ENCODE measurements at places on chromosomes 6 and 20. TPM values are rescaled to one million over a fixed set of nuclear protein-coding genes. Genes with fewer than 3 reads are reported as not detected.

The THBD gene
- not detected for total RNA-seq

The TMC2 gene
- not detected for total RNA-seq

The FYN gene
- 61.0 TPM for total RNA-seq

The WFDC12 gene
- total RNA-seq = not detected

- no peaks in the 10 kb centered on the region for H3K27me3 ChIP-seq
- DNase-seq = no peak
- H3K4me3 ChIP-seq = no peak overlapping the region
- H3K4me1 ChIP-seq = peaks cover 5% of the 10 kb centered on the region
- no peaks in the 10 kb centered on the region for H3K36me3 ChIP-seq
These were observed 59.9 kb upstream of the SOX4 start for GRCh38 chr6:21533678-21534077.

DNA sequence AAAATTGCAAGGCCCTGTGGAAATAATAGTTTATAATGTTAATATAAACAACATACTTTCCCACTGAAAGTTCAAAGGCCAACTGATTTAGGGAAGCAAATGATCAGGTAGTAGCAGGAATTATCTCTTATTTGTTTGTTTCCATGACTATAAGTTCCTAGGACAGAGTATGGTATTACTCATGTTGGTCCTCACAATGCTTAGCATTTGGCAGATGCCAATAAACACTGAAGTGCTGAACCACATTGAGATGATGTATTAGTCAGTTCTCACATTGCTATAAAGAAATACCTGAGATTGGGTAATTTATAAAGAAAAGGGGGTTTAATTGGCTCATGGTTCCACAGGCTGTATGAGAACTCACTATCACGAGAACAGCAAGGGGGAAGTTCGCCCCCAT lies 129.6 kb upstream of the NUP153 start:
- no peaks in the 10 kb centered on the region for H3K4me1 ChIP-seq
- H3K27ac ChIP-seq = no peak overlapping the region
- no peak overlapping the region for H3K4me3 ChIP-seq
- no peaks in the 10 kb centered on the region for H3K36me3 ChIP-seq

DNA sequence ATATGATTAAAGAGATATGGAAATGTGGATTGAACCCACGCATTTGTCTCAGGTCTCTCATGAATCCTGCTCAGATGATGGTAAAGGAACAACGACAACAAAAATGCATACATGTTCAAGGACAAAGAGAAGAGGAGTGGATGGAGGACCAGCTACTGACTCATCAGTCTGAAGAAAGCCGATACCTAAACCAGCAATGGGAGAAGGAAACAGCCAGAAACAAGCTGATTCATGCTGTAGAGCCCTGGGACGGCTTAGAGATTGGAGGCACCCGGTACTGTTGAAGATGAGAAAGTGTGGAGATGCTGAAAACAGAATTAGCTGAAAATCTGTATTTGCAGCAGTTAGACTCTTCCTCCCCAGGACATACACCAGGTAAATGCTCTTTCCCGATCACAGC lies 14.4 kb upstream of the RIPPLY2 start:
- H3K4me1 ChIP-seq = no peaks in the 10 kb centered on the region
- peaks cover 19% of the 10 kb centered on the region for H3K27me3 ChIP-seq
- H3K36me3 ChIP-seq = no peaks in the 10 kb centered on the region
- DNase-seq = no peak
- no peak overlapping the region for H3K27ac ChIP-seq

DNA sequence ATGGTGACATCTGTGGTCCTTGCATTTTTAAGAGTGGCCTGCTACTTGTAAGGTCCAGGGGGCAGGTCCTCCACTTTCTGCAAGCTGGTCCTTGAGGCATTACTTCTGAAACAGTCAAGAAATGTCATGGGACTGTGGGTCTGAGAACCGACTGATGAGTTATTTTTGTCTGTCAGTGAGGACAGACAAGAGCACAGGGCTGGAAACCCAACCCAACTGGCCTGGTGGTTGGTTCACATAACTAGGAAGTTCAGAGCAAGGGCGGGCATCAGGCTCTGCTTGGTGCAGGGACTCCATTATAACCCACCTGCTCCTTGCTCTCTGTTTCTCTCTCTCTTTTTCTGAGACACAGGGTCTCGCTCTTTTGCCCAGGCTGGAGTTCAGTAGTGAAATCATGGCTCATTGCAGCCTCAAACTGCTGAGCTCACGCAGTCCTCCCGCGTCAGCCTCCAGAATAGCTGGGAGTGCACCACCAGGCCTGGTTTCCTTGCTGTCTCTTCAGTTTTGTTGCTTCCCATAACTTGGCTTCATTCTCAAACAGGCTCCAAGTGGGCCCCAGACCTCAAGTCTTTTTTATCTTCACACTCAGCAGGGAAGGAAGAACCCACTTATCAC lies 9.2 kb downstream of the CST3 start:
- H3K36me3 ChIP-seq = no peaks in the 10 kb centered on the region
- no peak for DNase-seq
- H3K27ac ChIP-seq = no peak overlapping the region
- H3K4me1 ChIP-seq = peaks cover 10% of the 10 kb centered on the region
- H3K4me3 ChIP-seq = no peak overlapping the region

GRCh38 chr6:24919056-24919892 lies 16.5 kb downstream of the RIPOR2 start:
- H3K27me3 ChIP-seq = peaks cover 39% of the 10 kb centered on the region
- no peaks in the 10 kb centered on the region for H3K4me1 ChIP-seq
- H3K27ac ChIP-seq = no peak overlapping the region
- no peak for DNase-seq
- no peaks in the 10 kb centered on the region for H3K36me3 ChIP-seq

DNA sequence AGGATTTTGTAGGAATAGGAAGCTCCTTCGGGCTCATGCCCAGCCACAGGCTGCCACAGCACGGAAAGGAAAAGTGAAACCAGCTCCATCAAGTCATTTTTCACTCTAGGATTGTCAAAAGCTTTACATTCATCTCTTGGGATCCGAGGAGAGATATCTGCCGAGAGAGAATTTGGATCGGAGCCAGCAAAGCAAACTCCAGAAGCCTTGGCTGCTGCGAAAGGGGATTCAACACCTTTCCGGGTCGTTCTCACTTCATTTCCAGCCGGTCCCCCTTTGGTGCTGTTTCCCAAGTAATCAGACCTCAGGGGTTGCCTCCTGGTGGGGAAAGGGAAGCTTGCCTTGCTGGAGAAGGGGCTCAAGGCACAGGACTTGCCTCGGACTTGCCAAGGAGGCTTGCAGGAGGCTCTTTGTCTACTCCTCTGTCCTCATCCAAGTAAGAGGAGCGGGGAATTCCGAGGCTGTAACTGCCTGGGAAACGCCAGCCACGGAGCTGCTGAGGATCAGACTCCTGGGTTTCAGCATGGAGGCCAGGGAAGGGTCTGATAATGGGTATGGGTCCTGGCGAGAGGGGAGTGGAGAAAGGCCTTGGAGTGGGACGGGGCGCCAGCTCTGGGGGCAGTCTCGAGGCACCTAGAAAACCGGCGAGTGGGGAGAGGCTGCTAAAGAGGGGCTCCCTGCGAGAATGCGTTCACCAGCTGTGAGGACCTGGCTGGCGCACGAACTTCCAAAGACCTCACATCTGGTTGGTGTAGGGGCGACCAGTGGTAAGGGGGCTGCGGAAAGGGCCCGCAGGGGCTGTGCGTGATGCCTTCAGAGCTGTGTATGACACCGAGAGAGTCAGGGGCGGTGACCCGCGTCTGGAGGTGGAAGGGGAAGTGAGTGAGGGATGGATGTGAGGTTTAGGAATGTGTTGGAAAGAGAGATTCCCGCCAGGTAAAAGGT lies 702 bp downstream of the ETV7 start:
- peaks cover 16% of the 10 kb centered on the region for H3K36me3 ChIP-seq
- DNase-seq = peak; percentile 37
- H3K4me1 ChIP-seq = no peaks in the 10 kb centered on the region
- peak overlapping the region; percentile 79 for H3K4me3 ChIP-seq
- H3K27ac ChIP-seq = peak overlapping the region; percentile 55
- H3K27me3 ChIP-seq = peaks cover 15% of the 10 kb centered on the region

DNA sequence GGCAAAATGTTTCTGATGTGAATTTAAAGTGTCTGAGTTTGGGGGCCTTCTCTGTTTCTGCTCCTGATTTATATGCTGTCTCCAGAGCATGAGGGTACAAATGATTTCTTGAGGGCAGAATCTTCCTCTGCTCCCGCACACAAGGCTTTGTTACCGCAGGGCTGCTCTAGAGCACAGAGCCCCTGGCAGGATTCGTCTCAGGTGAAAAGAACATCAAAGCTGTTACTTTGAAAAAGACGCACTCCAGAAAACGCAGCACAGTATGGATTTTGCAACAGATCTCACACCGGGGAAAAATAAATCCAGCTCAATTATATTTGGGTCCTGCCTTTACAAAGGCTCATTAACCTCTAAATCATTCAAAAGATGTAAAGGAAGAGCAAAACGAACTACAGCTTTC lies 577.3 kb downstream of the PRKN start:
- H3K4me3 ChIP-seq = no peak overlapping the region
- no peaks in the 10 kb centered on the region for H3K4me1 ChIP-seq
- H3K27me3 ChIP-seq = no peaks in the 10 kb centered on the region
- H3K27ac ChIP-seq = no peak overlapping the region
- DNase-seq = no peak

DNA sequence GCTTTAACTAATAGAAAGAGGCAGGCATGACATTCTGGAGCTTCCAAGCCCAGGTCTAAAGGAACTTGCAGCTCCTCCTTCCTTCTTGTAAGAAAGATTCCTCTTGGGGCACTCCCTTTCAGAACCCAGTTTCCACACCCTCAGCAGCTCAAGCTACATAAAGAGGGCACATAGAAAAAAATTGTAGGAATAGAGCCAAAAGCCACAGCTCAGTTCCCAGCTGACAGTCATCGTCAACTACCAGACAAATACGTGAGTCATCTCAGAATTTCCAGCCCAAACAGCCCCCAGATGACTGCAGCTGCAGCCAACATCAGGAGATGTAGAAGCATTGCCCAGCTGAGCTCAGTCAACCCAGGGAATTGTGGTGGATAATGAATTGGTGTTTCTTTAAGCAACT lies 349.8 kb upstream of the ARID1B start:
- H3K4me1 ChIP-seq = peaks cover 16% of the 10 kb centered on the region
- H3K27me3 ChIP-seq = no peaks in the 10 kb centered on the region
- H3K36me3 ChIP-seq = peaks cover under 1% of the 10 kb centered on the region
- H3K27ac ChIP-seq = no peak overlapping the region
- no peak overlapping the region for H3K4me3 ChIP-seq
- DNase-seq = peak; percentile 49

DNA sequence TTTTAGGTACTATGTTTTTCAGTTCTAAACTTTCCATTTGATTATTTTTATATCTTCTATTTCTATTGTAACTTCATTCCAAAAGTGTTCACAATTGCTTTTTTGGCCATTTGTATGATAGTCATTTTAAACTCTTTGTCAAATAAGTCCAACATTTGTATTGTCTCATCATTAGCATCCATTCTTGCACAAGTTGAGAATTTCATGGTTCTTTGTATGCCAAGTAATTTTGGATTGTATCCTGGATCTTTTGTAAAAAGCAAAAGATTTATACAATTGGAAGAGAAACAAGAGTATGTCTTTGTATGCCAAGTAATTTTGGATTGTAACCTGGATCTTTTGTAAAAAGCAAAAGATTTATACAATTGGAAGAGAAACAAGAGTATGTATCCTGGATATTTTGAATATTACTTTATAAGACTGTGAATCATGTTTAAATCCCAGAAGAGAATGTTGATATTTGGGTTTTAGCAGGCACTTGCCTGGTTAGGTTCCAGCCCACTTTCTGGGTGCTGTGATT lies 36.9 kb upstream of the NT5E start:
- no peaks in the 10 kb centered on the region for H3K36me3 ChIP-seq
- no peak overlapping the region for H3K4me3 ChIP-seq
- DNase-seq = no peak
- H3K27me3 ChIP-seq = no peaks in the 10 kb centered on the region
- no peak overlapping the region for H3K27ac ChIP-seq
